ENCODE measurements at places on chromosomes 16 and 17. TPM values are rescaled to one million over a fixed set of nuclear protein-coding genes. Genes with fewer than 3 reads are reported as not detected.

CAPNS2 gene
- not detected for total RNA-seq

CNEP1R1 gene
- 25.1 TPM for total RNA-seq

NME4 gene
- total RNA-seq = 6.8 TPM

CDC6 gene
- total RNA-seq = 103 TPM

- no peak for DNase-seq
These were observed 96.8 kb downstream of the BRIP1 start for GRCh38 chr17:61766520-61766919.
